ENCODE measurements at places on chromosomes 1 and 21.
A peak's percentile ranks its signal among the peaks of the same experiment; 100 is the strongest.

DNA sequence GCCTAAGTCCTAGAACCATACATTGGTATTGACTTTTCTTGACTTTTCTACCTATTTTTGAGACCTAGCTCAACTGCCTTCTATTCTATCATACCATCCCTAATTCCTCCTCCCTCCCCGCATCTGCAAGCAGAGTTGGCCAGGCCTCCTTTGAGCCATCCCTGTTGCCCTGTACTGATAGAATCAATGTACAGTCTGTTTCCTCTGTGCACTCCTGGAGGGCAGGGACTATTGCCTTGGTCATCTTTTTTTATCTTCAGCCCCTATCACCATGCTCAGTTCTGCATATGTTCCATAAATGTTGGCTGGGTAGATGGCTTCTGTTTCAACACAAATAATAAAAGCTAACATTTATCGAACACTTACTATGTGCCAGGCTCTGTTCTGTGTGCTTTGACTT is 4.0 kb upstream of the RGS16 start:
- no peak for DNase-seq

GRCh38 chr1:38690790-38691449 is 168.7 kb downstream of the RRAGC start:
- no peak for DNase-seq

DNA sequence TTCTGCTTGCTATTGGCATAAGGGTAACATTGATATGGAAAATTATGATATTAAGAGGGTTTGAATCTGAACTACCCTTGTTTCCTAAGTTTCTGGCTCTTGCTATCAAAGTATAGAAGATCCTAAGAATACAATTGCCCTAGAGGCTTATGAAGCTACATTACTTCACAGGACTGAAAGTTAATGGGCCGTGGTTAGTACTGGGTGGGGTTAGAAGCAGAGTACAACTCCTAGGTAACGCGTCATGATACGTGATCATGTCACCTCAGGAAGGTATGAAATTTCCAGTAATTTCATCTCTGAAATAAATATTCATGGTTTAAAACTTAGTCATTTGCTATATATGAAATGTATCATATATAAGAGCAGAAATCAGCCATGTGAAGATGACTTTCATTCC is 743.8 kb upstream of the NEGR1 start:
- no peak for DNase-seq

- DNase-seq: no peak
These were observed 494.0 kb downstream of the KCNT2 start for GRCh38 chr1:196114193-196114592.

DNA sequence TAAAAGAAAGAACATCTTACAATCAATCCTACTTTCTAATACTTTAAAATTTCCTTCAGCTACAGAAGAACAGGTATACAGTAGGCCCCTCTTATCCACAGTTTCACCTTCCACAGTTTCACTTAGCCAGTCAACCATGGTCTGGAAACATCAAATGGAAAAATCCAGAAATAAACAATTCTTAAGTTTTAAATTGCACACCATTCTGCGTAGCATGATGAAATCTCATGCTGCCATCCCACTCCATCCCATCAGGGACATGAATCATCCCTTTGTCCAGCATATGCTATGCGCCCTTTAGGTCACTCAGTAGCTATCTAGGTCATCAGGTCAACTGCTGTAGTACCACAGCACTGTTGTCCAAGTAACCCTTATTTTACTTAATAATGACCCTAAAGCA is 67.7 kb downstream of the HSF2BP start:
- no peak for DNase-seq

- no peak for DNase-seq
These were observed 19.4 kb downstream of the KDM5B start for GRCh38 chr1:202788800-202789199.

- no peak for DNase-seq
These were observed 14.8 kb downstream of the PI4KB start for GRCh38 chr1:151312411-151312810.

DNA sequence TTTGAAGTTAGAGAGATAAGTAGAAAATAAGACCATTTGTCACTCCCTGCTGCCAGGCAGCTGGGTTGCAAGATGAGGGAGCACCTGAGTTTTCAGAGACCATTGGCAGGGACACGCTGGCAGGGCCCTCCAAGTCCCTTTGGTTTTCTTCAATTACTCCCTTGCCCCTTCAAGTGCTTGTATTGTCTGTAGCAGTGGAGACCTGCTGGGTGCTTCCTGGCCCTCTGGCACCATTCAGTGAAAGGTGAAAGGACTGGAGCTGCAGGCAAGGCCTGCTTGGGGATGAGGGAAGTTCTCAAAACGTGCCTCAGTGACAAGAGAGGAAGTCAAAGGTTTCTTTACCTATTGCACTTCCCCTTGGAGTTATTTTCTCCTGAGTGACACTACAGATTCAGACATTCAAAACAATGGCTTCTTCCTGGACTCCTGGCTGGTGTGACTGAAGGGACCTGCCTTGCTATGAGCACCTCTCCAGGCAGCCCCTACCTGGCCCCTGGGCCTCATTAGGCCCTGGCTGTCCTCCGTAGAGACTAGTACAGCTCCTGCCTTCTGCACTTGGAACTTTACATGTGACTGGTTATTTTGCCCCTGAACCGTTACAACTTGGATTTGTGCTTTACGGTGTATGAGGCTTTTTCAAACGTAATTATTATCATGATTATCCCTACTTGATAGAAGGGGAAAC is 100.1 kb downstream of the C1orf21 start:
- no peak for DNase-seq

DNA sequence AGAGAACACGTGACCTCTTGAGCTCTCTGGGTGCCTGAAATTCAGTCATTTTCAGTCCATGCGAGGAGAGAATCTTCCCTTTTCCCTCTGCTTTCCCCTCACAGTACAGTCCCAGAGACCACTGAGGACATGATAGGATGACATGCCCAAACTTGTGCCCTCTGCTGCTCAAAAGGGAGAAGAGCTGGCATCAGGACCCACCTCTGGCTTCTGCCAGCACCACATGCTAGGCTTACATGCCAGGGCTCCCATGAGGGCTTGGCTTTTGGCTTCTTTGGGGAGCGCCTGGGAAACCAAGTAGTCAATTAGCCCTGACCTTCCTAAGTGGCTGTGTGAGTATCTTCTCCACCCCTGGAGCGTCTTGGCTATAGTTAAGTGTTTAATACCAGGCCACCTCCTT is 13.8 kb upstream of the KCNQ4 start:
- no peak for DNase-seq

GRCh38 chr1:230080822-230081221 is 13.8 kb downstream of the GALNT2 start:
- no peak for DNase-seq

GRCh38 chr1:173865468-173866164 is 2.2 kb downstream of the GAS5 start:
- no peak for DNase-seq

- no peak for DNase-seq
These were observed 857 bp downstream of the GPX7 start for GRCh38 chr1:52602856-52603600.

DNA sequence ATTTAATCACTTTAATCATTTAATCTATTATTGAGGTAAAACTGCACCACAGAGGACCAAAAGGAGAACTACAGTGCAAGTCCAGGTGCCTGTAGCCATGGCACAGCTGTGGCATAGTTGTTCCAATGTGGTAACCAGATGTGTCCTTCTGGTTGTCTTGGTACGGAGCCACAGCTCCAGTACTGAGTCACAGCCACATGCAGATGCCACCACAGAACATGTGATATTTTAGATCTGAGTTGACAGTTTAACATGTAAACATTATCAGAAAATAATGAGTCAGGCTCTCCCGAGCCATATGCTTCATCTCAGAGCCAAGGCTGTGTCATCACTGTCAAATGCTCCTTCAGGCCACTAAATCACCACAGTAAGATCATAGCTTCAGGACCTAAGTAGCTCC is 56.4 kb upstream of the RGS7 start:
- DNase-seq: no peak

DNA sequence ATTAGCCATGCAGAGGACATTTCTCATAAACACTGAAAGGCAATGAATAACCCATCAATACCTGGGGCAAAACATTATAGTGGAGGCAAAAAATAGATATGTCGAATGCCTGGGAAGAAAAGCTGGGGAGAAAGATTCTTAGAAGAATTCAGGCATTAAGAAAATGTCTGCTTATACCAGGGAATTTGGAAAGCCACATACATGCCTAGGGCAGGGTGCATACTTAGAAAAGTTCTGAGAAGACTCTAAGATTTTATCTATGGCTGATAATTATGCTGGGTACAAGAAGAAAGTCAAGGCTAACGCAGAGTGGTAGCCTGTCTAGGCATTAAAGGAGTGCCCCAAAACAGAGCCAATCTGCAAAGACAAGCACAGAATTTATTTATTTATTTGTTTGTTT is 18.4 kb downstream of the SLAMF6 start:
- no peak for DNase-seq

DNA sequence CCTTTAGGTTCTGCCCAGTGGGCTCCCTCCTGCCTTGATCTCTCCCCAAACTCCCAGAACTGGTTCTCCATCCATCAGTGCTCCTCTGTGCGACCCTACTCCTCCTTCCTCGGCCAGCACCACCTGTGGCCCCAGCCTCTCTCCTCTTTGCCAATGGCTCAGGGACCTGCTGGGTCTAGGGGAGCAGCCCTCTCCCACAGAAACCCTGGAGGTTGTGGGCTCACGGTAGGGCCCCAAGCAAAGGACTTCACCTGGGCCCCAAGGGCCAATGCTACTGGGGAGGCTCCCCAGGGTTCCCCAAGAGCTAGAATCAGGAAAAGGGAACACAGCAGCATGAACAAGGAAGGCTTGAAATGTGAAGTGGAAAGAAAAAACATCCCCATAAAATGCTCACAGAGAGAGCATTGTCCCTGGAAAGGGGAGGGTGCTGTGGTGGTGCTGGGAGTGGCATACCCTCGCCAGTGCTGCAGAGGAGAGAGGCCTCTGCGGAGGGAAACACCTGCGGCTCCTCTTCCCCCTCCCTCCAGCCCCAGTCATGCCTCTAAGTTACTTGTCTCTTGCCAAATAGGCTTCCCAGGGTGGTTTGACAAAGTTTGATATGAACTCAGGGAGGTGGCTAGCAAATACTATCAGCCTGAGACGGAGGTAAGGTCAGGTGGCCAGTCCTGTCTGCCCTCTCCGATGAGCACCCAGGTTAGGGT is 2.5 kb downstream of the TMEM63A start:
- DNase-seq: no peak

- peak; percentile 19 for DNase-seq
These were observed 89.8 kb downstream of the TMEM200B start for GRCh38 chr1:29033829-29034466.

DNA sequence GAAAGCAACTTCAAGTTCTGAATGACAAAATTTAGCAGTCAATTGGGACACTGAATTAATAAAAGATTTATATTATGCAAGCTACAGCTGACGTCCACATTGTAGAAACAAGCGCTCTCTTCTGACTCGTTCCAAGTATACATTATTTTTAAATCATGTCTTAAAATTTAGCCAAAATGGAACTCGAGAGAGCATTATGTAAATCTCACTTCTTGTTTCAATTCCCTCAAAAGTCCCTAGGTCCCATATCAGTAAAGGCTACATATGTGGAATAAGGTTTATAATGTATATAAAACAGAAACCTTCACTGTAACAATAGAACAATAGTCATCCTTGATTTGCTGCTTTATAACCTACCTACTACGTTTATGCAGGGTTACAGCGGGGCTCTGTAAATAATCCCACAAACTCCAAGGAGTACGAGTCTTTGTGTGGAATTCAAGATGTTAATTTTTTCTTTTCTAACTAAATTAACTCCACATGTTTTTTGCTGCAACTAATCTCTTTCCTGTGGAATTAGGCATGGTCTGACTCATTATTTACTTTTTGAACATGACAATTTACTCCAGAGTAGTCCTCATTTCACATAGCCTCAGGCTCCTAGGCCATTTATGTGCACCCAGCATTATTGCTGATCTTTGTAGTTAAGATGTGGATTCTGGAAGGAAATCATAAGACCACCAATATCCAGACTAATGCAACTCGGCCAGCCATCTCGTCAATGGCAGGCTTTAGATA is 785.1 kb downstream of the LTN1 start:
- no peak for DNase-seq

GRCh38 chr1:204426971-204427701 is 15.5 kb upstream of the PPP1R15B start:
- DNase-seq: no peak

DNA sequence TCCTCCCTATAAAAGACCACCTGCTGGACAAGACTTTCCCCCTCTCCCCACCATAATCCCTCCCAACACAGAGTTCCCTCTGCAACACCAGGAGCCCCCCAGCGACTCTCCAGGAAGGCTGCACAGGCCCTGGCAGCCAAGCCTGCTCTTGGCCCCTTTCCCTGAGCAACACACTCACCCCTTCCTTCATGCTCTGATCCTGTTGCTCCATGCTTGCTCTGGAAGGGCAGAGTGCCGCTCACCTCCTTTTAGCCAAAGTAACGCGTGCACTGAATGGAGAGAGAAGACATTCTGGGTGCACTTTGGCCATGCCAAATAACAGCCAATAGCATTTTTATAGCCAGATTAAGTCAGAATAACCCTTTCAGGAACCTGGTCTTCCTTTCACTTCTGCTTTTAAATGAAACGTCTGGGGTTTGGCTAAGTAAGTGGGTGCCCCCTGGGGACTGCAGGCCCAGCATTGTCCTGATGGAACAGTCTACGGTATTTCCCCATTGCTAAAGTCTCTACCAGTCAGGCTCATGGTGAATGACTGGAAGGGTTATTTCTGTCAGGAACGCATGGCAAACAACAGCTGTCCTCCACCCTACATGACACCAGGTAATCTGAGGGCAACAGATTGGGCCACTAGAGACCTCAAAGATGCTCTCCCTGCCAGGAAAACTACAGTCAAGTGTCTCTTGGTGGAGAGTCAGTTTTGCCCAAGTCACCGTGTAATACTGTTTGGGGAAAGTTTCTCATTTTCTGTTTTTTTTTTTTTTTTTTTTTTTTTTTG is at the start of gene SLC2A5:
SLC2A5 (minus strand) TSS at position 310 of the 775 bp plus-strand sequence; CDS start at position 211, 99 bp downstream.
- DNase-seq: no peak

- peak; percentile 13 for DNase-seq
These were observed 636 bp upstream of the YRDC start for GRCh38 chr1:37808369-37809319.

DNA sequence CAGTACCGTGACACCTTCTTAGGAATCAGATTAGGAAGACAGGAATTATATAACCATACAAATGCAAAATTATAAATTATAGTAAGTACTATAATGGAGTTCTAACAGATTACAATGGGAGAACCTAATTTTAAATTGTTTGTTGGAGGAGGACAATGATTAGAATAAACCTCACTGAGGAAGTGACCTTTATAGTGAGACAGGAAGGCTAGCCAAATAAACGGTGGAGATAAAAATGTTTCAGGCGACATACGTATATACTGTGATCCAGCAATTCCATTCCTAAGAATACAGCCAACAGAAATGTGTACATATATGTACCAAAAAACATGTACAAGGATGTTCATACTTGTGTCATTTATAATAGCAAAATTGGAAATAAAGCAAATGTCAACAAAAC is 15.2 kb downstream of the SYNJ1 start:
- no peak for DNase-seq

- DNase-seq: no peak
These were observed 1748.4 kb downstream of the MRPL39 start for GRCh38 chr21:23858878-23859277.

Measured in CD4-positive, alpha-beta T cell treated with Interleukin-6 at 100 ng/mL for 8 hours (primary cell).